ENCODE measurements at places on chromosomes 4 and X.

DNA sequence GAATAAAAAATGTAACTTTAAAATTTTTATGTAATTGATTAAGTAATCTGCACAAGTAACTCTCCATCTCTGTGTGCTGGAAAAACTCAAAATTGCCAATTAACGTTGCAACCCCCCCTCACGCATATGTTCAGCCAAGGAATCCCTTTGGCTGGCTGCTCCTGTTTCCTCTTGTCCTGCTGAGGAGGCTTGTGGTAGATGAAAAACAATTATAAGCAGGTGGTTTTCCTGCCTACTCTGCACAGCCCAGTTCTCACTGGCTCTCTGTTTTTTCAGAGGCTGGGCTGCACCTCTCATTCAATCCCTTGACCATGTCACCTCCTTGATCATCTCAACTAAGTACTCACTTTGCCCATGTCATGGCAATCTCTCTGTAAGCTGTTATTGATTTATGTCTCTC is 1068.4 kb downstream of the ARAP2 start:
- H3K36me3 ChIP-seq, result no peaks in the 10 kb centered on the region
- no peaks in the 10 kb centered on the region for H3K27me3 ChIP-seq
- no peak overlapping the region for H3K4me3 ChIP-seq
- H3K4me1 ChIP-seq, result no peaks in the 10 kb centered on the region

GRCh38 chrX:71638409-71638808 is 20.1 kb upstream of the CXCR3 start:
- DNase-seq, result no peak
- H3K4me3 ChIP-seq, result no peak overlapping the region
- H3K27ac ChIP-seq, result no peak overlapping the region
- no peaks in the 10 kb centered on the region for H3K27me3 ChIP-seq
- H3K4me1 ChIP-seq, result peaks cover 17% of the 10 kb centered on the region
- H3K36me3 ChIP-seq, result no peaks in the 10 kb centered on the region

DNA sequence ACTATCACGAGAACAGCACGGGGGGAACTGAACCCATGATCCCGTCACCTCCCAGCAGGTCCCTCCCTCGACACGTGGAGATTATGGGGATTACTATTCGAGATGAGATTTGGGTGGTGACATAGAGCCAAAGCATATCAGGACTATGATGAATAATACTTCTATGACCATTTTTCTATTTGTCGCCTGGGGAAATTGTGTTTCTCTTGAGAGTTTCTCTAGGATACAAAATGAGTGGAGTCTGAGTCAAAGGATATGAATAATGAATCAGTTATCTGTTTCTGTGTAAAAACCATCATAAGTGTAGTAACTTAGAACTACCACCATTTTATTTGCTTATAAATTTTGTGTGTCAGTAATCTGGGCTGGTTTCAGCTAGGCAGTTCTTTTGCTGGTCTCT is 533.0 kb upstream of the ARX start:
- H3K4me3 ChIP-seq, result no peak overlapping the region
- no peaks in the 10 kb centered on the region for H3K27me3 ChIP-seq
- H3K36me3 ChIP-seq, result no peaks in the 10 kb centered on the region
- no peak overlapping the region for H3K27ac ChIP-seq
- no peak for DNase-seq

DNA sequence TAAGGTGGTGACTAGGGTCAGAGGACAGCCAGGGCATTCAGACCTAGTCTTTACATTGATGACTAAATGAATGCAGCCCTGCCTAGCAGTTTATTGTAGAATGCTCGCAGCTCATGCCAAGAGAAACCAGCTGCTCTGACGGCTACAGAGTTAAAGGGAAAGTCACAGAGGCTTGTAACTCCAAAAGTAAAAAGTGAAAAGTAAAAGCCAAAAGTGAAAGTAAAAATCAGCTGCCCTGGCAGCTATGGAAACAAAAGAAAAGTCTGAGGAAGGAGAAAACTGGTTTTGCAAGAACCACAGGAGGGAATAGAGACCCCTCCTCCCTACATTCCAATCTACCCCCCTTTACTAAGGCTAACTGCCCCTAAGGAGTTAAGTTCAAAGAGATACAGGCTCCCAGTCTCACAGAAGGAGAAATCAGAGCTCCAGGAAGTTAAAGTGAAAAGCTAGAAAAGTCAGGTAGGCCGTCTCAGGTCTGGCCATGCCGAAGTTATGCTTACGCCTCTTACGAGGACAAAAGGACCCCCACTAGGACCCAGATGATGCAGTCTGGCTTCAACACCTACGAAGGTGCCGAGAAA is 6.0 kb downstream of the GAGE10 start:
- H3K27ac ChIP-seq, result peak overlapping the region; percentile 82
- peak; percentile 43 for DNase-seq
- H3K27me3 ChIP-seq, result no peaks in the 10 kb centered on the region
- peak overlapping the region; percentile 64 for H3K4me3 ChIP-seq
- peaks cover 17% of the 10 kb centered on the region for H3K4me1 ChIP-seq

- no peak overlapping the region for H3K4me3 ChIP-seq
- DNase-seq, result no peak
- no peaks in the 10 kb centered on the region for H3K4me1 ChIP-seq
- no peak overlapping the region for H3K27ac ChIP-seq
These were observed 112.0 kb downstream of the VEGFC start for GRCh38 chr4:176680668-176681180.

- DNase-seq, result no peak
- no peaks in the 10 kb centered on the region for H3K36me3 ChIP-seq
- H3K4me1 ChIP-seq, result no peaks in the 10 kb centered on the region
- peaks cover 2% of the 10 kb centered on the region for H3K27me3 ChIP-seq
- no peak overlapping the region for H3K27ac ChIP-seq
These were observed 152.3 kb downstream of the PPARGC1A start for GRCh38 chr4:23737571-23737970.

GRCh38 chr4:21795091-21795490 is 153.5 kb downstream of the KCNIP4 start:
- no peaks in the 10 kb centered on the region for H3K4me1 ChIP-seq
- H3K36me3 ChIP-seq, result no peaks in the 10 kb centered on the region
- H3K27me3 ChIP-seq, result peaks cover 5% of the 10 kb centered on the region
- no peak overlapping the region for H3K27ac ChIP-seq
- no peak overlapping the region for H3K4me3 ChIP-seq
- no peak for DNase-seq

GRCh38 chr4:157957905-157958304 is 214.9 kb downstream of the GASK1B start:
- H3K27ac ChIP-seq, result no peak overlapping the region
- no peaks in the 10 kb centered on the region for H3K4me1 ChIP-seq
- no peak overlapping the region for H3K4me3 ChIP-seq

GRCh38 chr4:3304831-3305609 is 12.2 kb downstream of the RGS12 start:
- peak overlapping the region; percentile 46 for H3K4me3 ChIP-seq
- no peaks in the 10 kb centered on the region for H3K27me3 ChIP-seq
- no peaks in the 10 kb centered on the region for H3K36me3 ChIP-seq
- no peak for DNase-seq

- no peak overlapping the region for H3K4me3 ChIP-seq
- peaks cover 5% of the 10 kb centered on the region for H3K27me3 ChIP-seq
- H3K27ac ChIP-seq, result no peak overlapping the region
These were observed 92.5 kb downstream of the AREG start for GRCh38 chr4:74537459-74537858.

- H3K27ac ChIP-seq, result no peak overlapping the region
- no peaks in the 10 kb centered on the region for H3K27me3 ChIP-seq
- H3K4me1 ChIP-seq, result no peaks in the 10 kb centered on the region
- H3K36me3 ChIP-seq, result peaks cover 14% of the 10 kb centered on the region
- DNase-seq, result no peak
These were observed 90.6 kb downstream of the PTTG2 start for GRCh38 chr4:38050560-38051350.

GRCh38 chr4:110799211-110799610 is 176.3 kb upstream of the PITX2 start:
- DNase-seq, result no peak
- no peaks in the 10 kb centered on the region for H3K27me3 ChIP-seq
- no peak overlapping the region for H3K27ac ChIP-seq

GRCh38 chr4:142021761-142022160 is 385.4 kb downstream of the IL15 start:
- no peaks in the 10 kb centered on the region for H3K4me1 ChIP-seq
- no peaks in the 10 kb centered on the region for H3K36me3 ChIP-seq
- H3K4me3 ChIP-seq, result no peak overlapping the region
- DNase-seq, result no peak

DNA sequence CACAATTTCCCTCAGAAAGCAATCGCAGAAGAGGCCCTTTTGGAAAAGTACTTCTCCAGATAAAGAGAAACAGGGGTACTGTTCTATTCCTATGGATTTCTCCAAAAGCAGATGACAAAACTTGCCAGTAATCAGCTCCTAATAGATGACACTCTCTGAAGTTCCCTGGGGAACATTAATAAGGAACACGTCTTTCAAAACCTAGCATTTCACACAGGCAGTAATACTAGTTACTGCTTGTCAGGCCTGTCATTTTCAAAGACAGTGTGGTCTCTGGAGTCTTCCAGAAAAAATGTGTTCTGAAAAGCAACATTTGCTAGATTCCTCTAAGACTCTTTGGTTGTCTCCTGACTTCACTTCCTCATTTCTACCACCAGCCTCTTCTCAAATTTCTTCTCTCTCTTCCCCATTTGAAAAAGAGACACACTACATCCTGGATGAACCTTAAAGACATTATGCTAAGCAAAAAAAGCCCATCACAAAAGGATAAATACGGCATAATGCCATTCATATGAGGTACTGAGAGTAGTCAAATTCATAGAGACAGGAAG is 47.3 kb downstream of the CHRDL1 start:
- H3K4me3 ChIP-seq, result no peak overlapping the region
- H3K27ac ChIP-seq, result no peak overlapping the region
- no peaks in the 10 kb centered on the region for H3K4me1 ChIP-seq
- no peaks in the 10 kb centered on the region for H3K27me3 ChIP-seq

DNA sequence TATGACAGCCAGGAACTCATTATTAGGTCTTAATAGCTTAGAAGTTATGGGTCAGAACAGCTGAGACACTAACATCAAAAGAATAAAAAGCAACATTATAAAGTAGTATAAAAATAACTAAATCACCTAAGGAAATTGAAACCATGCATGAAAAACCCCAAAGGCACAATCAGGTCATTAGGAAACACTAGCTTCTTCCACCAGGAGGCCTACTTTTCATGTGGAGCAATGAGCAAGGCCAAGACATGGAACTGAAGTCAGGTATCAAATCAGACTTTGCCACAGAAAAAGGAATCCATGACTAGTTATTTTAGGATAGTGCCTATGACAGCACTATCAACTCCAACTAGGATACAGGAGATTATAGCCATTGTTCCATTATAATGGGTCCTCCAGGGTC is 7.9 kb downstream of the HUWE1 start:
- peaks cover 55% of the 10 kb centered on the region for H3K4me1 ChIP-seq
- no peaks in the 10 kb centered on the region for H3K27me3 ChIP-seq
- DNase-seq, result no peak
- H3K36me3 ChIP-seq, result peaks cover 69% of the 10 kb centered on the region
- H3K4me3 ChIP-seq, result peak overlapping the region; percentile 50

GRCh38 chrX:100743009-100743607 is 11.2 kb upstream of the SYTL4 start:
- H3K36me3 ChIP-seq, result no peaks in the 10 kb centered on the region
- H3K27ac ChIP-seq, result no peak overlapping the region
- H3K4me1 ChIP-seq, result no peaks in the 10 kb centered on the region
- DNase-seq, result no peak
- H3K4me3 ChIP-seq, result no peak overlapping the region

GRCh38 chr4:123476089-123476488 is 79.5 kb downstream of the SPRY1 start:
- no peak overlapping the region for H3K4me3 ChIP-seq
- DNase-seq, result no peak
- H3K27me3 ChIP-seq, result peaks cover 2% of the 10 kb centered on the region
- H3K4me1 ChIP-seq, result peaks cover 21% of the 10 kb centered on the region
- H3K27ac ChIP-seq, result no peak overlapping the region

GRCh38 chrX:147847999-147848398 is 63.7 kb upstream of the FMR1 start:
- H3K4me1 ChIP-seq, result no peaks in the 10 kb centered on the region
- H3K27ac ChIP-seq, result no peak overlapping the region
- no peak overlapping the region for H3K4me3 ChIP-seq
- H3K36me3 ChIP-seq, result no peaks in the 10 kb centered on the region

DNA sequence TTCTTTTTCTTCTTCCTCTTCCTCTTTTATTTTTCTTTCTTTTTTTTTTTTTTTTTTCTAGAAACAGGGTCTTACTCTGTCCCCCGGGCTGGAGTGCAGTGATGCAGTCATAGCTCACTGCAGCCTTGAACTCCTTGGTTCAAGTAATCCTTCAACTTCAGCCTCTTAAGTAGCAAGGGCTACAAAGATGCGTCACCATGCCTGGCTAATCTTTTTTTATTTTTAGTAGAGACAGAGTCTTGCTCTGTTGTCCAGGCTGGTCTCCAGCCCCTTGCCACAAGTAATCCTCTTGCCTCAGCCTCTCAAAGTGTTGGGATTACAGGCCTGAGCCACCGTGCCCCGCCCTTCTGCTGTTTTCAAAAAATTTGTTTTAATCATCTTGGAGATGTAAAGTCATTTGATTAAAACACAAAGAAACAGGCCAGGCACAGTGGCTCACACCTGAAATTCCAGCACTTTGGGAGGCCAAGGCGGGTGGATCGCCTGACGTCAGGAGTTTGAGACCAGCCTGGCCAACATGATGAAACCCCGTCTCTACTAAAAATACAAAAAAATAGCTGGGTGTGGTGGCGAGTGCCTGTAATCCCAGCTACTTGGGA is 28.1 kb downstream of the SYNPO2 start:
- H3K27ac ChIP-seq, result no peak overlapping the region
- H3K4me1 ChIP-seq, result no peaks in the 10 kb centered on the region
- no peak overlapping the region for H3K4me3 ChIP-seq
- H3K36me3 ChIP-seq, result no peaks in the 10 kb centered on the region

- H3K27ac ChIP-seq, result no peak overlapping the region
- no peaks in the 10 kb centered on the region for H3K4me1 ChIP-seq
- H3K27me3 ChIP-seq, result no peaks in the 10 kb centered on the region
- H3K36me3 ChIP-seq, result no peaks in the 10 kb centered on the region
- DNase-seq, result no peak
- H3K4me3 ChIP-seq, result no peak overlapping the region
These were observed 525.7 kb downstream of the RAB28 start for GRCh38 chr4:12958436-12958835.

- no peaks in the 10 kb centered on the region for H3K27me3 ChIP-seq
- H3K27ac ChIP-seq, result no peak overlapping the region
- H3K36me3 ChIP-seq, result no peaks in the 10 kb centered on the region
- no peaks in the 10 kb centered on the region for H3K4me1 ChIP-seq
These were observed 55.6 kb downstream of the CYLC1 start for GRCh38 chrX:83916525-83916924.

DNA sequence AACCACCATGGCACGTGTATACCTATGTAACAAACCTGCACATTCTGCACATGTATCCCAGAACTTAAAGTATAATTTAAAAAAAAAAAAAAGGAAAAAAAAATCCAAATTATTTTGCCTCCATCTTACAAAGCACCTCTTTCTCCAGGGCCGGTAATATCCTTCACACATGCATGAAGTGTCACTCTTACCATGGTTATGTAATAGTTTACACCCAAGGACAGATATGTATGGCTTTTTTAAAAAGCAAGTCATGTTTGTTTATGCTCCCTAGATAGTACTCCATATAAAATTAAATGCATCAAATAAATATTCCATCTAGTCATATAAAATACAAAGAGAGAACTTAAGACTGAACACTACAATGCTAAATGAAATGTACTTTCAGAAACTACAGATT is 22.5 kb downstream of the CHIC2 start:
- H3K27ac ChIP-seq, result no peak overlapping the region
- peaks cover 38% of the 10 kb centered on the region for H3K4me1 ChIP-seq
- no peak for DNase-seq
- no peaks in the 10 kb centered on the region for H3K27me3 ChIP-seq
- H3K4me3 ChIP-seq, result no peak overlapping the region
